ENCODE measurements at places on chromosomes 1 and 21.

GRCh38 chr1:66003690-66004089 is 211.0 kb downstream of the PDE4B start:
- DNase-seq, result no peak

DNA sequence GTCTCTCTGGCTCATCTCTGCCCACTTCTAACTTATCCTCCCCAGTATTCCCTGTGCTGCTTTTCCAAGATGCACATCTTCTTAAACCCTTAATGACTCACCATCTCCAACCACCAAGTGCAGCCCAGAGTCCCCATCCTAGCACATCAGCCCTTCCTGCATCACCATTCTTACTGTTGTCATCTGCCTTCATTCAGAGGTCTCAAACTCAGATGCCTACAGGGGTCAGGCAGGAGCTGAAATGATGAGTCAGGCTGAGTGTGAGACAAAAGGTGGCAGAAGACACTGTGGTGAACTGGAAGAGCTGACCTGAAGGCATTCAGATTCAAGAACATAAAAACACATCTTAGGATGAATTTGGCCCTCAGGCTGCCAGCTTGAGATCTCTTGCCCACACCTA is 34.6 kb downstream of the OLFML2B start:
- peak; percentile 45 for DNase-seq

GRCh38 chr1:168499688-168500049 is 44.1 kb downstream of the XCL2 start:
- DNase-seq, result no peak

DNA sequence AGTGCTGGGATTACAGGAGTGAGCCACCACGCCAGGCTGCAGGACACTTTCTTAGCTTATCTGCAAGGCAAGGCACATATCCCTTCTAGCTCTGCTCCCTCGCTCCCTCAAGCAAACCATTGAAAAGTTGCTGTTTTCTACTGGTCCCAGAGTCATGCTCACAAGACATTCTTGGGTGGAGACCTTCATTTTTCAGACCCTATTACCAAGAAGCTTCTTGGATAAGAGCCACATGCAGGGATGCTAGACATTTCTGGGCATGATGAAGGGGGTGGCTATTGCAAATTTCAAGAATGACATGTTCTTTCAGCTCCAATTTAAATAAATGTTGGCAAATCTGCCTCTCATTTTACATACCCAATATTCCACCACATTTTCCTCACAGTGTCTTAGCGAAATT is 33.9 kb downstream of the CAPN9 start:
- DNase-seq, result peak; percentile 9

DNA sequence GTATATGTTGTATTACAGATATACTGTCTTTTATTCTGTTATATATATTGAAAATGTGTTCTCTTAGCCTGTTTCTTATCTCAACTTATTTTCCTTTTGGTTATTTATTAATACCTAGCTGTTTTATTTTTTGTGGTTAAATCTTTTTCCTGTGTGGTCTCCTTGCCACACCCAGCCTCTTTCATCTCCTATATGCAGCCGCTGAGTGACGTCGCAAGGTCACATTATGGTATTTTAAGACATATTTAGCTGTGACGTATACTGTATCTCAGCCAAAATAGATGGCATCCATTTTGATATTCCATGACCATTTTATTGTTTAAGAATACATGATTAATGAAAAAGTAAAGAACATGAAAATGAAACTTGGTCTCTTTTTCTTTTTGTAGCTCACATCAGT is 29.1 kb downstream of the CENPF start:
- DNase-seq, result no peak

GRCh38 chr1:37156646-37157045 is 122.3 kb upstream of the GRIK3 start:
- DNase-seq, result no peak

DNA sequence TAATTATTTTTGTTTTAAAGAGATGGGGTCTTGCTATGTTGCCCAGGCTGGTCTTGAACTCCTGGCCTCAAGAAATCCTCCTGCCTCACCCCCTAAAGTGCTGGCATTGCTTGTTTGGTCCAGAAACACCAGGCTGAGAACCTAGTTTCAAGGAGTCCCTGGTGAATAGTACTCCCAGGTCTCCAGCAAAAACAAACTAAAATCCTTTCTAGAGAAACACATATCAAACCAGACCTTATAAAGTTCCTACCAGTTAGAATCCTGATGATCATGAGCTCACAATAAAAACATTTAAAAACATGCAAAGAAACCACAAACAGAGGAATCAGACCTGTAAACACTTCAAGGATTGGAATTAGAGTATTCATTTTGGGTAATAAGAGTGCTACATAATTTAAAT is 34.4 kb upstream of the PADI1 start:
- peak; percentile 65 for DNase-seq

- DNase-seq, result peak; percentile 71
These were observed 39.1 kb upstream of the WASF2 start for GRCh38 chr1:27528818-27529703.

- DNase-seq, result no peak
These were observed 63.4 kb upstream of the RAB3GAP2 start for GRCh38 chr1:220335668-220336067.

- DNase-seq, result no peak
These were observed 183.4 kb upstream of the C1orf174 start for GRCh38 chr1:4083231-4084047.

- DNase-seq, result no peak
These were observed 142.1 kb upstream of the ARHGEF16 start for GRCh38 chr1:3312310-3312897.

DNA sequence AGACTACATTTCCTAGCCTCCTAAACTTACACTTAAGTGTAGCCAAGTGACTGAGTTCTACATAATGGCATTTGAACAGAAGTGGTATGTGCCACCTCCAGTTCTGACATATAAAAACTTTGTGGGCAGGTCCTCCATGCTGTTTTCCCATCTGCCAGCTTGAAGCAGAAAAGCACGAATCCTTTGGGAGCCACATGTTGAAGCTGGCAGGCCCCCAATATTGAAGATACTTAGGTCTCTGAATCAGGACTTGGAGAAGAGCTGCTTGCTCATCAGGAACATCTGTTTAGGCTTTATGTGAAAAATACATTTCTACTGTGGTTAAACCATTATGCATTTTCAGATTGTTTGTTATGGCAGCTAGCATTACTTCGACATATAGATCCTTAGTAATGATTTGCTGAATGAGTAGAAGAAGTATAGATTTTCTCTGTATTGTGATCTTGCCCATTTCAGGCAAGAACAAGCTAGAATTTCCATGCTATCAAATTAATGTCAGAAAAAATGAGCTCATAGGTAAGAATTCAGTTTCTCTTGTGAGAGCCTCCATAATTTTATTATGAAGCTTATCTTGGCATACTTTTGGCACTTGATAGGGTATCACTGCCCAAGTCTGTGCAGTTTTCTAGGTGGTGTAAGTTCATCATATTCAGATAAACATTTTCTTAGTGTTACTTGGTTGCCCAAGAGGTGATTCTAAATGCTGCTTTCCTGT is 68.4 kb downstream of the GDAP2 start:
- DNase-seq, result peak; percentile 94

DNA sequence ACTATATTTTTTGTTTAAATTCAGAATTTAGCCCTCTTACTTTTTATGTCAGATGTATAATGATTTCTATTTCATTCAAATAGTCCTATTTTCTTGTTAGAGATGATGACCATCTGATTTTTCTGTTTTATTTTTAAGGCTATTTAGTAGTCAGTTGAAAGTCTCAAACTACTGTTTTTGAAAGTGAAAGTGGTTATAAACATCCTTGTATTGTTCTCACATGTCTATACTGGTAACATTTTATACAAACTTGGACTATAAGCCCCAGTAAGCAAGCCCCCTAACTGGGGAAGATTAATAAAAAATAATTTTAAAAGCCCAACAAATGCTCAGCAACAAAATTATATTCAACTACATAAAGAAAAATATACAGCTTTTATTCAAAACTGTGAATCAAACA is 271.3 kb upstream of the RGS18 start:
- DNase-seq, result no peak

GRCh38 chr1:109249654-109250401 is 489 bp downstream of the CELSR2 start:
- DNase-seq, result no peak

DNA sequence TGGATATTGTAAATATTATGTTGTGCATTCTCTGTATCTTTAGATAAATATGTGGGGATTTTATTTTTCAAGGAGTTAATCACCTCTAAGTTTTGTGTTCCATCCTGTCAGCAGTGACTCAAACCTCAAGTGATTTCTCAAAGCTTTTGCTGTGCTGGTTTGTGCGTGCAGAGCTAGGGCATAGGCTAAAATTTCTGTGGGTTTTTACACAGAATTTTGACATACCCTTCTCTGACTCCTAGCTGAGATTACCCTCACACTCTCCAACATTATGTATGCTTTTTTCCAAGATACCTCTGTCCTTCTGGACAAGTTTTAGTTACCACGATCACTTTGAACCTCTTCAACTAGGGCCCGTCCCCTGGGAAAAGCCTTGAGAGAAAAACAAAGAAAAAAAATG is 384.9 kb downstream of the NCAM2 start:
- peak; percentile 51 for DNase-seq

GRCh38 chr1:179776831-179777230 is 33.7 kb downstream of the FAM163A start:
- DNase-seq, result no peak

DNA sequence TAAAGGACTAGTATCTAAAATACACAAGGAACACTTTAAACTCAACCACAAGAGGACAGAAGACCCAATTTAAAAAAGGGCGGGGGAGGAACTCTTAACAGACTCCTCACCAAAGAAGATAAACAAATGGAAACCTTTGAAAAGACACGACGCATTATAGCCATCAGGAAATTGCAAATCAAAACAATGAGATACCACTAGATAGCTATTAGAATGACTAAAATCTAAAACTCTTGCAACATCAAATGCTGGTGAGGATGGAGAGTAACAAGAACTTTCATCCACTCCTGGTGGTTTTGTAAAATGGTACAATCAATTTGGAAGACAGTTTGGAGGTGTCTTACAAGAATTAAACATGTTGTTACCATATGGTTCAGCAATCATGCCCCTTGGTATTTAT is 708.2 kb downstream of the BRINP3 start:
- no peak for DNase-seq

DNA sequence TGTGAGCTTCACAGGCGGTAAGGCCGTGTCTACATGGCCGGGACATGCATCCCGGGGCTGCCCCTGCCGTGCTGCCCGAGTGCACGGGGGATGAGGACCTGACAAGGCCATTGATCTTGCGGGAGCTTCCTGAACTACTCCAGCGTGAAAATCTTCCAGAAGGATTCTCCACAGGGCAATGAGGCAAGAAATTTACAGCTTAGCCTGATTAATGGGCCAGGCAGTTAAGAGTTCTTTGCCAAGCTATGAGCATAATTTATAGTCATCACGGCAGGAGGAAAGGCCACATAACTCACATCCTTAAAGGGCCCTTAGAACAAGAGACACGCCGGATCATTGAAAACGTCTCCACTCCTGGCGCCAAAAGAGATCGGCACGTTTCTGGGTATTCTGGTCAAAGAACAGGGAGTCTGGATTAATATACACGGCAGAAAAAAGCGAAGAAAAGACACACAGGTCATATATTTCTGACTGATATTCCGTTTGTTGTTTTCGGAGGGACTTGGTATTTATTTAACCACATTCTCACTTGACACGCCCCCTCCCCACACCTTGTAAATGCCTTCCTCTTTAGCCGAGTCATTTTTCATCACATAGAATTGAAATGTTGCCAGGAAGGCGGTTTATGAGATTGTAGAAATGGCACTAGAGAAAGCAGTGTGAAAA is 180.5 kb downstream of the DYRK1A start:
- peak; percentile 80 for DNase-seq

DNA sequence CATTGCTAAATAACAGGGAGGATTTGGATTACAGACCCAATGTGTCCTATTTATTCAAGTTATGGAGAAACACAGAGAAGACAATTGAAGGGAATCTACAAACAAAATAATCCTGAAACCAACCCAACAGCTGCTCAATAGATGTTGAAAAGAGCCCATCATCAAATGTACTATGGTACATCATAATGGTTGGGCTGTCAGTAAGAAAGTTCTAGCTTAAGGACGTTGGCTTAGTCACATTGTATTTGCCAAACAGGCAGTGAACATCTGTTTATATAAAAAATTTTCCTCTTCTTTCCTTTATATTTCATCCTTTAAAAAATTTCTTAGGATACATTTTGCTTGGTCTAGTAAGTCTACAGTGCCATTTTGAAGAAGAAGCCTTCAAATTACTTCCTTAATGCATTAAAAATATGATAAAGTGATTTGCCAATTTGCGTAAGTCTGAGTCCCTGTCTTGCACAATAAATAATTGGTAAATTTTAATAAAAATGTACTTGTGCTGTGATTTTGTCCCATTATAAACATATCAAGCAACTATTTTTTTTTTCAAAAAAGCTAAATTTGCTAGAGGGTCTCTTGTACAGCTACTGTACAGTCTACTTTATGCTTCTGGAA is 14.4 kb downstream of the MAP3K7CL start:
- DNase-seq, result peak; percentile 32

GRCh38 chr1:234839663-234840062 is 229.7 kb upstream of the IRF2BP2 start:
- no peak for DNase-seq
